ENCODE measurements at places on chromosomes 16 and 17. TPM values are rescaled to one million over a fixed set of nuclear protein-coding genes. Genes with fewer than 3 reads are reported as not detected.

The DDX19B gene
- 24.4 TPM for total RNA-seq

The EFCAB5 gene
- total RNA-seq: 0.39 TPM

The LCAT gene
- total RNA-seq: 14.0 TPM

The ZFP3 gene
- total RNA-seq: not detected

The SKAP1 gene
- 0.90 TPM for total RNA-seq

The NAGS gene
- total RNA-seq: 2.7 TPM

The PIMREG gene
- 41.2 TPM for total RNA-seq

The C17orf50 gene
- not detected for total RNA-seq

The P2RX5 gene
- 14.9 TPM for total RNA-seq

The FBXW10B gene
- 0.54 TPM for total RNA-seq

The DNAH9 gene
- total RNA-seq: not detected

The HS3ST4 gene
- not detected for total RNA-seq

The BAHCC1 gene
- 77.4 TPM for total RNA-seq

The HBA2 gene
- not detected for total RNA-seq

The STAT5B gene
- total RNA-seq: 102 TPM

The CNGB1 gene
- total RNA-seq: not detected

The SNAI3 gene
- total RNA-seq: not detected

The ODAD4 gene
- total RNA-seq: 0.69 TPM

The MYH1 gene
- not detected for total RNA-seq

The NHLRC4 gene
- 4.0 TPM for total RNA-seq

The ZFHX3 gene
- total RNA-seq: 7.1 TPM

The CHTF8 gene
- total RNA-seq: 116 TPM

The CNEP1R1 gene
- total RNA-seq: 22.0 TPM

The G6PC1 gene
- 0.08 TPM for total RNA-seq

The KCNJ2 gene
- 1.5 TPM for total RNA-seq

The GPRC5B gene
- 10.4 TPM for total RNA-seq

The FOXN1 gene
- total RNA-seq: not detected

Data from Panc1 (cell line).